GM13977 (cell line): ENCODE measurements at places on chromosomes 5 and 9.

DNA sequence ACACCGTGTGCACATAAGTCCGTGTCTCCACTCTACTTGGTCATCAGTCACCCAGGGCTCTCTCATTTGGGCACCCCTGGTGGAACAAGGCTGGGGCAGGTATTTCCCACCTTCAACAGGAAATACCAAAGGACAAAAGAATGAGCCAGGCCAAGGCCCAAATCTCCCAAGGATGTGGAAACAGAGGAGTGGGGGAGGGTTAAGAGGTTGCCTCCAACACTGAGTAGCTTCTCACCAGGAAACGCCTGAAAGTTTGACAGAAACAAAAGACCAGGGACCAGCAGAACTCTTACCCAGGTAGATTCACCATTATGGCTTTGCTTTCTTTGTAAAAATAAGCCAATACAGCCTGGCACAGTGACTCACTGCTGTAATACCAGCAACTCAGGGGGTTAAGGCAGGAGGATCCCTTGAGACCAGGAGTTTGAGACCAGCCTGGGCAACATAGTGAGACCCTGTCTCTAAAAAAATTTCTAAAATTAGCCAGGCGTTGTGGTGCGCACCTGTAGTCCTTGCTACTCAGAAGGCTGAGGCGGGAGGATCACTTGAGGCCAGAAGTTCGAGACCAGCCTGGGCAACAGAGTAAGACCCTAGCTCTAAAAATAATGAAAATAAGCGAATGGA is 12.7 kb downstream of the SLC1A3 start:
- DNase-seq = no peak

- DNase-seq = no peak
Measured at GRCh38 chr5:134784946-134785620, 26.5 kb downstream of the DDX46 start.

GRCh38 chr9:127505396-127506116 is 54.2 kb downstream of the LRSAM1 start:
- peak; percentile 72 for DNase-seq

DNA sequence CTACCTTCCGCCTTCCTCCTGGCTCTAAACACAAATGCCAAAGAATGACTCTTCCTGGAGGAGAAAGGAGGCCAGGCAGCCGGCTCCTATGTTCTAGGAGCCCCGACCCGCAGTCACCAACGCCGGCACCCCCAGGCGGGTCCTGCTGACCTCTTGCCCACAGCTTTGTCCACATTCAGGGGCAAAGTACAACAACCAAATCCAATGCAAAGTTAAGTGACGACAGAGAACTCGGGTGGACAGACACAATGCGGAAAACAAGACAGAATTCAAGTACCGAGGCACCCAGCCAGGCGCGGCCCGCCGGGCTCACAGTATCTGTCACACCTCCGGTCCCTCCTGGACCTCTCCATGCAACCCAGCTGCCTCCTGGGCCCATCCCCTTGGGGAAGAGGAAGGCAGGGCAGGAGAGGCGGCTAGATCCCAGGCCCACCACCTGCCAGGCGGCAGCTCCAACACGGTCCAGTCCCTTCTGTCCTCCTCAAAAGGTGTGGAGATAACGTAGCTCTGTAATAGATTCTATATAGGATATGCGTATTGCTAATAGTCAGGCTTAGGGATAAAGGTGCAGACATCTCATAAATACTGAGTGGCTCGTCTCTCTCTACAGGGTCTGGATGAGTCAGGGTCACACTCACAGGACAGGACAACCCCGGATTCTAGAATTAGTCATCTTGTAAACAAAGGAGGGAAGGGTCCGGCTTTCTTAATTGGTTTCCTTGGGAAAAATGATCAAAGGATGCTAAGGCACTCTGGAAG is 46.9 kb upstream of the UBAC1 start:
- DNase-seq = no peak

GRCh38 chr5:76755779-76756637 is 40.1 kb downstream of the F2R start:
- no peak for DNase-seq

DNA sequence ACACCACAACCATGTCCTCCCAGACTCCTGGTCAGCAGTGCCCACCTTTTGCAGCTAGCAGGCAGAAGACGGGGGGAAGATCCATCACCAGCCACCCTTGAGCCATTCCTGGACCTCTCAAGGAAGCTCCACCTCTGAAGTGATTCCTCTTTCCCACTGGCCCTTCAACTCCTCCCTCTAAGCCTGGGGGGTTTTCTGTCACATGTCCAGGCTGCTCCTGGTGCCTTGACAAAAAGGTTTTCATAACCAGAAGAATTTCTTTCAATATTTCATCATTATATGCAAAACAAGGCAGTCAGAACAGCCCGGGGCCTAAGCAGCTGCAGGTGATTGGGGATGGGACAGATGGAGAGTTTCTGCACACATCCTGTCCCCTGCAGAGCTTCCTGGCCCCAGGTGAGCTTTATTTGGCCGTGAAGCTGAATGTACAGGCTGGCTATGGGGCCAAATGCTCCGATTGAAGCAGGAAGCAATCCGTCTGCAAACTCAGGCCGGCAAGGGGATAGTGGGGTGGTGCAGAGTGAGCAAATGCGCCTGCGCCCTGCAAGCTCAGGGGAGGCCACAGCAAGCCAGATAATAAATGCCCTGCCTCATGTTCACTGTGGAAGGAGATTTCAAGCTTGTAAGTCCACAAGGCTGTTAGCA is 173.5 kb downstream of the C5orf15 start:
- no peak for DNase-seq

GRCh38 chr9:129347316-129348120 is 169.5 kb upstream of the IER5L start:
- DNase-seq = no peak

- DNase-seq = no peak
Measured at GRCh38 chr5:37448941-37449340, 69.8 kb downstream of the WDR70 start.

GRCh38 chr5:141349917-141350619 is at the start of gene PCDHGB1:
Gene PCDHGB1 (plus strand): TSS chr5:141350099. CDS start chr5:141350261, 162 bp downstream.
- peak; percentile 77 for DNase-seq

- DNase-seq = no peak
Measured at GRCh38 chr9:136717399-136717798, 5.0 kb downstream of the DIPK1B start.

- no peak for DNase-seq
Measured at GRCh38 chr5:126613941-126614592, 13.3 kb downstream of the PHAX start.

- no peak for DNase-seq
Measured at GRCh38 chr9:79473704-79474103, 98.1 kb upstream of the TLE4 start.

- DNase-seq = no peak
Measured at GRCh38 chr5:58459146-58460001, 512 bp downstream of the PLK2 start.

DNA sequence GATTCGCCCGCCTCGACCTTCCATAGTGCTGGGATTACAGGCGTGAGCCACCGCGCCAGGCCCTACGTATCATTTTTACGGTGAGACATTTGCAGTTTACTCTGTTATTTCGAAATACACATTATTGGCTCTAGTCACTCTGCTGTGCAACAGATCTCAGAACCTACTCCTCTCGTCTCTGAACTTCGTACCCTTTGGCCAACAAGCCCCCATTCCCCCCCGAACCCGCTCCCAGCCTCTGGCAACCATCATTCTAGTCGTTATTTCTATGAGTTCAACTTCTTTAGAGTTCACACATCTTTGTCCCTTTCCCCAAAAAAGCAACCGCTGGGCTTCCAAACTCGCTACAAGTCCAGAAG is 735 bp downstream of the PTGR1 start:
- peak; percentile 41 for DNase-seq

DNA sequence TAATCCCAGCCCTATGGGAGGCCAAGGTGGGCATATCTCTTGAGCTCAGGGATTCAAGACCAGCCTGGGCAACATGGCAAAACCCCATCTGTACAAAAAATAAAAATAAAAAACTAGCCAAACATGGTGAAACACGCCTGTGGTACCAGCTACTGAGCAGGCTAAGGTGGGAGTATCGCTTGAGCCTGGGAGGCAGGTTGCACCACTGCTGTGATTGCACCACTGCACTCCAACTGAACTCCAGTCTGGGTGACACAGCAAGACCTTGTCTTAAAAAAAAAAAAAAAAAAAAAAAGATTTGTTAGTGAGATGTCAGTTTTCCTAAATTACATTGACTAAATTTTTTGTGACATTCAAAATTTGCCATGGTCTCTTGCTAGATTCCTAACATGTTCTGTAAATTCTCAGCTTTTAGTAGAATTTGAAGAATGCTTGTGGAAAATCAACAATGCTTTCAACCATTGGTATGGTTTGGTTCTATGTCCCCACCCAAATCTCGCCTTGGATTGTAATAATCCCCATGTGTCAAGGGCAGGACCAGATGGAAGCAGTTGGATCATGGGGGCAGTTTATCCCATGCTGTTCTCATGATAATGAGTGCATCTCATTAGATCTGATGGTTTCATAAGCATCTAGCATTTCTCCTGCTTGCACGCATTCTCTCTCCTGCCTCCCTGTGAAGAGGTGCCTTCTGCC is 236.1 kb downstream of the ARRDC3 start:
- no peak for DNase-seq

- no peak for DNase-seq
Measured at GRCh38 chr5:167582886-167583285, 708.6 kb upstream of the WWC1 start.

DNA sequence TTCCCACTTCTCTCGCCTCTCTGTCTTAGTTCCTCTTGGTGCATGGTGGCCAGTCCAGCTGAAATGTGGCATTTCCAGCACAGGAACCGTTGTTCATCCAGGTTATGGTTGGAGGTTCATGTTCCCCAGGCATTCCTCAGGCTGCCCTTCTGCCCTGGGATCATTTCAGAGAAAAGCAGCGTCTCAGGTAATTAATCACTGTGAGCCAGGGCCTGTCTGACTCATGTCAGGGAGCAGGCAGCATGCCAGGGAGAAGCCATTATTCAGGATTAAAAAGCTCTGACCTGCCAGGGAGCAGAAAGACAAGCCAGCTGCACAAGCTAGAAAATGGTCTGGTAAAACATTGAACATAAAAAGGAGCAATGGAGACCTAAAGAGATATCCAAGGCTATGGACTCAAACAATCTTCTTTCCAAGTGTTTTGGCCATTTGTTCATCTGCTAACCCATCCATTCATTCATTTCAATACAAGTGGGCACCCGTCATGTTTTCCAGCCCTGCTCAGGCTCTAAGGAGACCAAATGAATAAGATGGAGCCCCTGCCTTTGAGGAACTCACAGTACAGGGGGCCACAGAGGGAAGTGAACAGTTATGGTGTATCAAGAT is 241.4 kb downstream of the DRD1 start:
- DNase-seq = no peak

DNA sequence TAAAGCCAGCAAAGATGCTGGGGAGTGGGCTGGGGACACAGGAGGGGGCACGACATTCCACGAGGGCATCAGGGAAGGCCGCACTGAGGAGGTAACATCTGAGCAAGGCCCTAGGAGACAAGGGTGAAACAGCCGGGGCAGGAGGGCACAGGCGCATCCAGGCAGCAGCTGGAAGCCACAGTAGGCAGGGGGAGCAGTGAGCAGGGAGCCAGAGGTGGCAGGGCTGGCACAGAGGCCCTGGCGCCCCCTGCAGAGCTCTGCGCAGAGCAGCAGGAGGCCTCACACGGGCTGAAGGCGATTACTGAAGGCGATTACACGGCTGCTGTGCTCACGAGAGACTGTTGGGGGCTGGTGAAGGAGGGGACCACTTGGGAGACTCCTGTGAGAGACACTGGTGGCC is 15.4 kb downstream of the LMAN2 start:
- DNase-seq = no peak

GRCh38 chr9:18759827-18760226 is 273.2 kb downstream of the SAXO1 start:
- DNase-seq = no peak

GRCh38 chr9:86966852-86967511 is 19.7 kb upstream of the GAS1 start:
- DNase-seq = no peak

DNA sequence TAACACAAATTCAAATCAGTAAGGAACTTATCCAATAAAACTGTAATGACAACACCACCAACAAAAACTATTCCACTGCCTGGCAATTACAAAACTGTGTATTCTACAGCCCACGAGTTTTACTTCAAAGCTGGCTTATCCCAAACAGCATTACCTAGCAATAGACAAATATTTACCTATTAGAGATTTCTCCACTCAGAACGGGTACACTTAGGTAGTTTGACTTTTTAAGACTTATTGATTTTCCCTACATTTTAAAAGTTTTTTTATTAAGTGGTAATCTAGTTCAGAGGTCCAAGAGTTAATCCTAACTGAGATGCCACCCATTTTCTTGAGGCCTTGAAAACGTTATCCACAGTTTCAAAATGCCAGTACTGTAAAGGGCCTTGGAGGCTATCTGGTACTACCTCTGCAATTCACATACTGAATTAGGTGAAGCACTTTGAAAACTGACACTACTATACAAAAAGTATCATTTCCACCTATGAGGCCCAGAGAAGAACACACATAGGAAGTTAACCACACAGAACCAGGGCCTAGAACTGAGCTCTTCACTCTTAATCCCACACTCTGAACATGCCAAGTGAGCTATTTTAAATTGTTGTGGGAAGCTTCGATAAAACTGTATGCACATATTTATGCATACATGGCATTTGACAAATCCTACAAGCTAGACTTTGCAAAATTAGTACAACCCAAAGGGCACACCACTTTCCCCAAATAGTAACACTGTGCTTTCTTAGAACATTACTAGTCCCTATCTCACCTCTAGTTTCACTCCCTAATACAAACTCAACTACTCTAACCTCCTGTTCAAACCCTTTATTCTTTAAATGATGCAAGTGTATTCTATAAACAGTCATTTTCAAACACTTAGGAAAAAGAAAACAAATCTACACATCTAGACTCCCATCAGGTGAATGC is 2.1 kb downstream of the NADK2 start:
- peak; percentile 27 for DNase-seq

GRCh38 chr9:85331626-85332025 is 410.1 kb downstream of the AGTPBP1 start:
- no peak for DNase-seq

- DNase-seq = no peak
Measured at GRCh38 chr9:133499132-133499891, 20.4 kb upstream of the SLC2A6 start.

GRCh38 chr5:137613554-137614265 is 114.6 kb upstream of the SPOCK1 start:
- DNase-seq = no peak

DNA sequence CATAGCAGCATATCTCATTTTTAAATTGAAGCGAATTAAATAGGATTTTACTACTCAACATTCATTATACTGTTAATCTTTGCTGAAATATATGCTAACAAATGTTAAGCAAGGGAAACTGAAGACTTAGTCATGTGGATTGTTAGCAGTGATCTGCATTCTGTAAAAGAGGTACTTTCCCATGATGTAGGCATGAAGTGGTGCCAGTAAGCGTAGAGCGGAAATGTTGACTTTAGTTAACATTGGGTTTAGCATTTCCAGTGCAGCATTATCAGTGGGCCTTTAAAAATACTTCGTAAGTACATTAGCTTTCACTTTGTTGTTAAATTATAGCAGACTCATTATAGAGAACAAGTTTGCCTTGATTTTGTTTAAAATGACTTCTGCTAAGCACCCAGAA is 130.3 kb downstream of the CDC42SE2 start:
- DNase-seq = peak; percentile 54

- DNase-seq = no peak
Measured at GRCh38 chr9:123356851-123357742, 1.1 kb downstream of the CRB2 start.

- DNase-seq = no peak
Measured at GRCh38 chr9:25602400-25603044, 75.7 kb downstream of the TUSC1 start.
